Naive thymus-derived CD4-positive, alpha-beta T cell (primary cell): ENCODE measurements at places on chromosomes 3 and 15.

- no peaks in the 10 kb centered on the region for H3K36me3 ChIP-seq
- H3K27ac ChIP-seq = no peak overlapping the region
- no peak for DNase-seq
- no peak overlapping the region for H3K4me3 ChIP-seq
- H3K4me1 ChIP-seq = no peaks in the 10 kb centered on the region
- H3K27me3 ChIP-seq = no peaks in the 10 kb centered on the region
Observed at GRCh38 chr15:101313041-101313761, 18.2 kb upstream of the SNRPA1 start.

DNA sequence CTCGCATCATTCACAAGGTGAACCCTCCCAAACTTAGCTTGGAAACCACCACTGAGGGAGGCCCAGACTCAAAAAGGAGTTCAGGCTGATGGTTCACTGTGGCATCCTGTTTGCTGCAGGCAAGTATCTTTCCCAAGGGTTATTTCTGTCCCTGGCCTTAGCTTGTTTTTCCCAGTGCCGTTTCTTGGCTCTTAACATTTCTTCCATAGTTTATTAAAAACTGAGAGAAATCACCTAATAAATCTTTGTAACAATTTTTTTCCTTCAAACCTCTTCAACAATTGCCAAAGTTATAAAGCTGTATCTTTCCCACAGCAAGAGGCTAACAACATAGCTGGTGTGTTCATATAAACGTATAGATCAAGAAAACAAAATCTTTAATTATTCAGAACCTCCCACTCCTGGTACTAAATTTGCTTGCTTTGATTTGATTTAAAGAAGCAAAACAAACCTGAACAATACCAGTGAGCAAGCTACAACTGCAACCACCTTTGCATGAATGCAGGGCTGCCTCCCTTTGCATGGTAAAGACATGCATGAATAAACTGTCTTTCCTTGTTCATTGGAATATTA lies 234.9 kb upstream of the STT3B start:
- DNase-seq = no peak
- no peaks in the 10 kb centered on the region for H3K4me1 ChIP-seq
- H3K4me3 ChIP-seq = no peak overlapping the region
- no peaks in the 10 kb centered on the region for H3K27me3 ChIP-seq
- H3K36me3 ChIP-seq = no peaks in the 10 kb centered on the region
- no peak overlapping the region for H3K27ac ChIP-seq

DNA sequence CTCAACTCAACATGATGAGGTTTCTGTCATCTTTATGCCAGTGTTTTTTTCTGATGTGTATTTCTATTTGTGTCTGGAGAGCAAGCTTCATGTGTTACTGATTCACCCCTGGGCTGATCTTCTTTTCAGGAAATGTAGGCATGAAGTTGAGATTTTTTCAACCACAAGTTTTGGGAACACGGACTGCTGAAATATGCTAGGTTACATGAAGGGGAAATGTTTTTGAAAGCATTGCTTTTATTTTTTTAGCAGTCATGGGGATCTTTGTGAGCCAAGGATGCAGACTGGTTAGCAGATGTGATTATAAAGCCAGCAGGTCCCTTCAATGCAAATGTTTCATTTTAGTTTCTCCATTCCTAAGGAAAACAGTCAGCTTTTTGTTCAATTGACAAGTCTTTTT lies 219.3 kb upstream of the COL8A1 start:
- no peak overlapping the region for H3K27ac ChIP-seq
- no peaks in the 10 kb centered on the region for H3K4me1 ChIP-seq
- no peak overlapping the region for H3K4me3 ChIP-seq
- H3K36me3 ChIP-seq = no peaks in the 10 kb centered on the region
- DNase-seq = no peak

- H3K4me3 ChIP-seq = no peak overlapping the region
- no peaks in the 10 kb centered on the region for H3K36me3 ChIP-seq
- H3K27me3 ChIP-seq = no peaks in the 10 kb centered on the region
- H3K27ac ChIP-seq = no peak overlapping the region
- no peak for DNase-seq
Observed at GRCh38 chr3:147906285-147906684, 497.1 kb downstream of the ZIC1 start.

DNA sequence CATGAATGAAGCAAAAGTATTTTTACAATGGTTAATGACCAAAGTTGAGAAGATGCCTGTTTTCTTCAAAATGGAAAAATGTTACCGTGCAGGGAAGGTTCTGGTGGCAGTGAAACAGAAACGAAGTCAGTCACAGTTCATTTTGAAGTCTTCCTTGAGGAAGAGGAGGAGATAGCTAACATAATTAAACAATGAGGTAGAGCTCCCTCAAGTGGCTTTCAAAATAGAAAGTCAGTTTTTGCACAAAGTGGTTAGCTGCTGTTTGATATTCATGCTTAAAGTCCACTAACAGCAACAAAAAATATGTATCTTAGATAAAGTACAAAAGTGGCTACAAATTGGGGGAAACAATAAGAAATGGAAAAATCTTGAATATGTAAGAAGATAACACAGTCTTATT lies 87.3 kb downstream of the TFG start:
- DNase-seq = peak; percentile 1
- H3K36me3 ChIP-seq = no peaks in the 10 kb centered on the region
- no peaks in the 10 kb centered on the region for H3K4me1 ChIP-seq
- no peak overlapping the region for H3K27ac ChIP-seq

DNA sequence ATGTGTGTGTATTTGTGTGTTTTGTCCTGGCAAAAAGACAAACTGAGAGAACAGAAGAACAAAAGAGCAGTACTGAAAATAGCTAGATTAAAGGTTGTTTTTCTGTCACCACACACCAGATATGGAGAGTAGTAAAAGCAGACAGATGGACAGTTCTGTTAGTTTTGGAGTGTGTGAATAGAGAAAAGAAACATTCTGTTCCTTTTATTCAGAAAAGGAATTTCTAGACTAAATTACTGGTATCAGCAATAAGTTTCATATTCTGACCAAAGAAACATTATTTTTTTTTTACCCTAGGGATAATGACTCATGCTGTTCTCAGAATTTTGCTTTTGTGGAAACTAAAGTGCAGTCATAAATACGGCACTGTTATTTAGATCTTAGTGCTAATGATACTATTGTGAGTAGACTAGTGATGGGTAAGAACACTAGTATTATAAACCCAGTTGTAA lies 32.9 kb downstream of the PIK3CA start:
- DNase-seq = no peak
- no peaks in the 10 kb centered on the region for H3K36me3 ChIP-seq
- no peak overlapping the region for H3K27ac ChIP-seq
- no peaks in the 10 kb centered on the region for H3K27me3 ChIP-seq
- no peak overlapping the region for H3K4me3 ChIP-seq

DNA sequence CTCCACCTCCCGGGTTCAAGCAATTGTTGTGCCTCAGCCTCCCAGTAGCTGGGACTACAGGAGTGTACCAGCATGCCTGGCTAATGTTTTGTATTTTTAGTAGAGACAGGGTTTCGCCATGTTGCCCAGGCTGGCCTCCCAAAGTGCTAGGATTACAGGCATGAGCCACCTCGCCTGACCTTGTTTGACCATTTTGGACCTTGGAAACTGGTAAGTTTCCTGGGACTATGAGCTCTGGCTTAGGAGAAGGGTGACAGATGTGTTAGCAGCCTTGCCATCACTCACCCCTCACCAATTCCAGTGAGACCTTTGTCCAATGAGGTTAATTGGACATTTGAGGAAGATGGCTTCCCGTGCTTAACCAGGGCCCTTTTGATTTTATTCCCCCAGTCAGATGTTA lies 19.9 kb downstream of the DNASE1L3 start:
- H3K36me3 ChIP-seq = no peaks in the 10 kb centered on the region
- H3K4me3 ChIP-seq = no peak overlapping the region
- H3K4me1 ChIP-seq = no peaks in the 10 kb centered on the region

GRCh38 chr15:67134067-67134838 lies 68.9 kb downstream of the SMAD3 start:
- H3K27me3 ChIP-seq = no peaks in the 10 kb centered on the region
- H3K4me3 ChIP-seq = peak overlapping the region; percentile 41
- H3K36me3 ChIP-seq = no peaks in the 10 kb centered on the region
- H3K27ac ChIP-seq = peak overlapping the region; percentile 91

DNA sequence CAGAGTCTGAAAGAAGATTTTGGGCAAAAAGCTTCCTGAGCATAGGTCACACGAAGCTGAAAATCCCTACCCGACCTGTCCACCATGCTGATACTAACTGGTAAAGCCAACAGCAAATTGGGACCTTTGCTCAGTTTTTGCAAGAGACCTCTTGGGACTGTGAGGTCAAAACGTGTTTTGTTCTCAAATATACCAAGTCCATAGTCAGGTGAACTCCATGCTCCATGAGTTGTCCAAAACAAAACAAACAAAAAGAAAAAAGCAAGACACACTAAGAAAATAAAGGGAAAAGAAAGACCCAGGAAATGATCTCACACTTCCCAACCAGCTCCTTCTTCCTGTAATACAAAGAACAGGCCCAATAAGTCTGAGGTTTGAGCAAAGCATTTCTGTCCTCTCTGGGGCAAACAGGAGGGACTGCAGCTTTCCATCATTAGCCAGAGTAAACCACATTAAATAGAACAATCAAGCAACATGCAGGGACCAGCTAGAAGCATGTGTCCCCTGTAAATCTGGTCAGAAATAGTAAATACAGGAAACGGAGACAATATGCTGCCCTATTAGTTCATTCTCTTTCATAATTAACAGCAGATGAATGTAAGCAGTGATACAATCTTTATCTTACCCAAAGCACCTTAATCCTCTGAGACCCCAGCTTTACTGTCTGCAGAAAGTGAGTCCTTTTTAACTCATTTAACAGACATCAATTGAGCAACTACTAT lies 125.0 kb upstream of the LIPC start:
- H3K36me3 ChIP-seq = no peaks in the 10 kb centered on the region
- DNase-seq = no peak
- no peaks in the 10 kb centered on the region for H3K4me1 ChIP-seq
- H3K4me3 ChIP-seq = no peak overlapping the region

DNA sequence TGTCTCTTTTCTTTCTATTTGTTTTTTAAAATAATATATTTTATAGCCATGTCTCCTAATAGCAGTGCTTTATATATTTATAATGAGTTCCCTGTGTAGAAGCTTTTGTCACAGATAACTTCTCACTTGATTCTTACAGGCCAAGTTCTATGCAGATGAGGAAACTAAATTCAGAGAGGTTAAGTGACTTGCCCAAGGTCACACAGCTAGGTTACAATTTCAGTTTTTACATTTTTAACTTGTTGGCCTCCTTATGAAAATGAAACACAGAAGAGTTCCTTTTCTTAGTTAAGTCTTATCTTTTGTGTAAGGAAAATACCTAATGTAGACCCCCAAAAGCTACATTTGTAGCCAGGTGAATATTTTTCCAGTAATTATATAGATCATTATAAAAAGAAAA lies 83.3 kb upstream of the SOX2 start:
- no peak overlapping the region for H3K4me3 ChIP-seq
- no peaks in the 10 kb centered on the region for H3K27me3 ChIP-seq
- H3K36me3 ChIP-seq = no peaks in the 10 kb centered on the region
- DNase-seq = no peak
- no peak overlapping the region for H3K27ac ChIP-seq

DNA sequence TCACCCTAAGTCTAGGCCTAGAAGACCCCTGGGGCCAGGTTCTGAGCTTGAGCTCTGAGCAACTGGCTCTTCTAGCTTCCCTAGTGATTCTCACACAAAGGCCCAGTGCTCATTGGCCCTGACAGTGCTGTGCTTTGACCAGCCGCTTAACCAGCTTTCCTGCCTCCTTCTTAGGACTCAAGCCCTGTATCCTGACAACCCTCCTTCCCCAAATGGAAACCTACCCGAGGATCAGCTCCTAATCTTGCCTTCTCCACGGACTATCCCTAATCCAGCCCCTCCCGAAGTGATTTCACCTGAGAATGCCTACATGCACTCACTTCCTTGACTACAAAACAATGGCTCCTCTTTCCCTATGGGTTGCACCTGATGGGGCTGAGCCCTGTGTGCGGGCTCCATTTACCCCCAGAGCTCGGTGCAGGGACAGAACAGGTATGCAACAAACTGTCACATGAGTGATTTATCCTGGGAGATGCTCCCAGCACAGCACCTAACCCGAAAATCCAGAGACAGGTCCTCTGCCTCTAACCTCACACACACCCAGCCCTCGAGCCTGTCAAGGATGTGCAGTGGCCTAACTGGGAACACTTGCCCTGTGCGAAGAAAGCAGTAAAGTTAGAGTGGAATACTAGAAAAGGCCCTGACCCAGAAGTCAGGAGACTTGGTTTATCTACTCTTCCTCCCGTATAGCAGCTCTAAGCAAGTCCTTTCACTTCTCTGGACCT lies 2.3 kb downstream of the MEGF11 start:
- no peak overlapping the region for H3K4me3 ChIP-seq

DNA sequence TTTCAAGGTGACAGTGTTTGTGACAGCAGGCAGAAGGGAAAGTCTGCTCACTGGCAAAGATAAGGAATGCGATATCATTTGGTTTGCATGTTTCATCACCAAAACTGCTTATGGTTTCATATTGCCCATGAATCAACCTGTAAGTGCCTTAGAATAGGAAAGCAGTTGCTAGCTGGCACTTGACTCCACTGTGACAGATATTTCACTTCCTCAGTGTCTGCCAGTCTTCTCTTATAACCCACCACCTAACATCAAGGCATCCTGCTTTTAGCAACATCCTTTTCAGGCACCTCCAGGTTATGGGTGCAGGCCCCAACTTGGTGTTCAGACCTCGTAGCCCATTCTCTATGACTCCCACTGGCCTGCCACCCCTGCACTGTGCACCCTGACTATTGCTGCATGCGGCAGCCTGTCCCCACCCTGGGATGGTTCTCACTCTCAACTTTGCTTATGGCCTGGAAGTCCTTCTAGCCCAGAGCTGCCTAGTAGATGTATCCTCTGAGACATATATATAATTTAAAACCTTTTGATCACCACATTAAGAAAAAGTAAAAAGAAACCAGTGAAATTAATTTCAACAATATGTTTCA lies 154.4 kb upstream of the RARB start:
- no peak overlapping the region for H3K27ac ChIP-seq
- H3K36me3 ChIP-seq = no peaks in the 10 kb centered on the region
- no peak for DNase-seq
- H3K27me3 ChIP-seq = no peaks in the 10 kb centered on the region
- no peaks in the 10 kb centered on the region for H3K4me1 ChIP-seq

DNA sequence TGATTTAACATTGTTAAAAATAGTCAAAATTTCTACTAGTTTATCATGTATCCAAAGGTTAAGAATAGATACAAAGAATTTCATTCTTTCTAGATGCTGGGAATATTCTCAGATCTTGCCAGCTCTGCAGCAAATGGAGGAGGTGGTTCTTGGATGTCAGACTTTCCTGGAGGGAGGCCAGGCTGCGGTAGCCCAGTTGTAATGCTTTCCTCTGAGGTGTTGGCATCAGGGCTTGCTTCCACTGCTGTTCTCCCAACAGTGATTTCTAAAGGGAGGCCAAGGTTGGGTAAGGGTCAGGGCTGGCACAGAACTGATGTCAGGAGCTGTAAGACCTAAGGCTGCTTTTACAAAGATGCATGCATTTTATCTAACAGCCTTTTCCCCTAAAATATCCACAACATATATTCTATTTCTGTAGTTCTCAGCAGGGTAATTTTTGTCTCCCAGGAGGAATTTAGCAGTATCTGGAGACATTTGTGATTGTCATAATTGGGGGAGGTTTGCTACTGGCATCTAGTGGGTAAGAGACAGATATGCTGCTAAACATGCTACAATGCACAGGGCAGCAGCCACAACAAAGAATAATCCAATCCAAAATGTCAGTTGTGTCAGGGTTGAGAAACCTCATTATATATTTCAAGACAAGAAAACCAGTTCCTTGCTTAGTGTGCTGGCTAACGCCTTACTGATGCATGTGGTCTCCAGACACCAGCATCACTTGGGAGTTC lies 42.0 kb upstream of the SPTSSB start:
- H3K4me3 ChIP-seq = no peak overlapping the region
- DNase-seq = no peak
- H3K36me3 ChIP-seq = no peaks in the 10 kb centered on the region
- no peaks in the 10 kb centered on the region for H3K27me3 ChIP-seq
- H3K27ac ChIP-seq = no peak overlapping the region

- no peak for DNase-seq
- H3K27me3 ChIP-seq = no peaks in the 10 kb centered on the region
- peak overlapping the region; percentile 98 for H3K4me3 ChIP-seq
Observed at GRCh38 chr15:38560456-38560926, 4.1 kb downstream of the RASGRP1 start.
